ENCODE measurements at places on chromosomes 12 and 14.

DNA sequence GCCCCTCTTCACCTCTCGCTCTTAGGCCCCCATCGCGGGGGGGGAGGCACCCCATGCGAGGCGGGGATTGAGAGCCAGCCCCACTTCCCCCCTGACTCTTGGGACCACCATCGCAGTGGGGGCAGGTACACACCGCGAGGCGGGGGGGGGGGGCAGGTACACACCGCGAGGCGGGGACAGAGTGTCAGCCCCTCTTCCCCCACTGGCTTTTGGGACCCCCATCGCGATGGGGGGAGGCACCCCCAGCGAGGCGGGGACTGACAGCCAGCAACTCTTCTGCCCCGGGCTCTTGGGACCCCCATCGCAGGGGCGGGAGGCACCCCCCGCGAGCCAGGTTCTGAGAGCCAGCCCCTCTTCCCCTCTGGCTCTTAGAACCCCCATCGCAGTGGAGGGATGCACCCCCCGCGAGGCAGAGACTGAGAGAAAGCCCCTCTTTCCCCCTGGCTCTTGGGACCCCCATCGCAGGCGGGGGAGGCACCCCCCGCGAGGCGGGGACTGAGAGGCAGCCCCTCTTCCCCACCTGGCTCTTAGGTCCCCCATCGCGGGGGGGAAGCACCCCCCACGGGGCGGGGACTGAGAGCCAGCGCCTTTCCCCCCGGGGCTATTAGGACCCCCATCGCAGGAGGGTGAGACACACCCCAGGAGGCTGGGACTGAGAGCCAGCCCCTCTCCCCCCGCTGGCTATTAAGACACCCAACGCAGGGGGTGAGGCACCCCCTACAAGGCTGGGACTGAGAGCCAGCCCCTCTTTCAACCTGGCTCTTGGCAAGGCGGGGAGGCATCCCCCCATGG is 196.5 kb upstream of the PZP start:
- no peak for DNase-seq

DNA sequence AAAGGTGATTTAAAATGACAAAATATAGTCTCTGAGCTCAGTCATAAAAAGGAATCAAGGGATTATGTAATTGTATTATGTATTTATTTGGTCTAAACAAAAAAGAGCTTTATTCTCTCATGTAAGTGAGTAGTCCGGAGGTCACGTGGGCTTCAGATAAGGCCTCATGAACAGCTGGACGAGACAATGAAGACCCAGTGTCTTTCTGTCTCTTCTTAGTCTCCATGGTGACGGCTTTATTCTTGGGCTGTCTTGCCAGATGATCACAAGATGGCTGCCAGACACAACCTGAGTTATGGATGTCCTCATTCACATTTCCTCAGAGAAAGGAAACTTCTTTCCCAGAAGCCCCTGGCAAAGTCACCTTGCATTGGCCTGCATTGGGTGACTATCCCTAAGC is 98.6 kb downstream of the ARF6 start:
- no peak for DNase-seq

GRCh38 chr14:72023128-72024042 is 91.2 kb downstream of the RGS6 start:
- DNase-seq: no peak

- no peak for DNase-seq
Observed at GRCh38 chr12:97408363-97408762, 54.2 kb upstream of the RMST start.

DNA sequence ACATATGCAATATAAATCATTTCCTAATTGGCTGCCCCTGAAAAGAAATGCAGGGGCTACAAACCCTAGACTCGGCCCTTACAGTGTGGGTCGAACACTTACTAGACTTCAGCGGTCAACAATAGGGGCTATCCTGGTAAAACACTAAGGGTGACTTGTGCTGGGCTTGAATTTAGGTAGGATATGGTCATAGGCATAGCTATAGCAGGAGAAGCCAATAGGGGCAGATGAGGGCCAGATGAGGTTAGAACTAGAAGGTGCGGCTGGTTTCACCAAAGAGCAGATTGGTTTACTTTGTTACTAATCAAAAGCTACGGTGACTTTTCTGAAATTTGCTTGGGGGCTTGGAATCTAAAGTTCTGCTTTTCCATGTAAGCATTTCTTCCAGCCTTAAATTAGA is 282.3 kb upstream of the DIO2 start:
- DNase-seq: no peak

Data from T-helper 17 cell (primary cell).